Lower lobe of right lung (tissue), 2 donors: ENCODE measurements at places on chromosomes 5 and 9. TPM values are rescaled to one million over a fixed set of nuclear protein-coding genes. Genes with fewer than 3 reads are reported as not detected.

The RNF130 gene
- total RNA-seq, result 139 TPM

The UBAP2 gene
- 33.3 TPM for total RNA-seq

- H3K4me1 ChIP-seq, result no peaks in the 10 kb centered on the region
- DNase-seq, result no peak
- H3K4me3 ChIP-seq, result no peak overlapping the region
- no peaks in the 10 kb centered on the region for H3K27me3 ChIP-seq
Observed at GRCh38 chr5:36214436-36214835, 27.3 kb downstream of the NADK2 start.

- peak overlapping the region; percentile 92 for H3K4me3 ChIP-seq
- peak overlapping the region; percentile 97 for H3K27ac ChIP-seq
- peaks cover 43% of the 10 kb centered on the region for H3K36me3 ChIP-seq
Observed at GRCh38 chr9:125240649-125240999, 519 bp downstream of the HSPA5 start.

DNA sequence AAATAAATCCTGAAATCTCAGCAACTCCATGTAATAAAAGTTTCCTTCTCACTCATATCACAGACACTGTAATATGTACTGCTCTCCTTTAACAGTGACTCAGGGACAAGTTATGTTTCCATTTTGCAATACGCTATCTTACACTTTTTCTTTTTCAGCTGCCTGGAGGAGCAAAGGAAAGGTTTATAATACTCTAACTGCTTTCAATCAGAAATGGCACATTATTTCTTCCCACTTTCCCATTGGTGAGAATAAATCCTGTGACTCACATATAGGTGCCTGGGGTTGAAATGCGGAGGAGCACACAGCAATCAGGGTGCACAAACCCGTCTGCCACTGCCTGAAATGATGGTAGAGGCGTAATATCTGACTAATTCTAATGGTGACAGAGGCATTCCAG, 186.6 kb downstream of the HINT1 start:
- no peak overlapping the region for H3K27ac ChIP-seq
- H3K4me1 ChIP-seq, result no peaks in the 10 kb centered on the region
- no peak overlapping the region for H3K4me3 ChIP-seq
- no peaks in the 10 kb centered on the region for H3K36me3 ChIP-seq
- no peak for DNase-seq

DNA sequence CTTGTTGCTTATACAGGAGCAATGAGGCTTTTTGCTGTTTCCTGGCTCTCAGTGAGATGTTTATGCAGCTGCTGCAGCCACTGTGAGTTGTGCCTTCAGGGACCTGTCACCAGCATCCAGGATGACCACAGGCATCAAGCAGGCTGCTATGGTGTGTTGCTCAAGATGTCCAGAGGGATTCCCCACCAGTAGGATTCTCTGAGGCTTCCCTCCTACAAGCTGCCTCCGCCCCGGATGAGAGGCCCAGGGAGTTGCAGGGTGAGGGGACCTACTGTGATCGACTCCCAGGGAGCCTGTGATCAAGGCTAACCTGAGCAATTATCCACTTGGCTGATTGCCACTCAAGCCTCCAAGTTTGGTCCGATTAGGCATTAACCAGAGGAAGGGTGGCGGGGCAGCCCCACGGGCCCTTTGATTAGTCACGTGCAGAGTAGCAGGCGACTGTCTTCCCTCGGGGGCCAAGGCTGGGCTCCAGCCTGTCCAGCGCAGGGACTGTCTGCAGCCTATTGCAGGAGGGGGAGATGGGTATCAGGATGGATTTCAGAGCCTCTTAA, 1.8 kb upstream of the FAT2 start:
- no peak overlapping the region for H3K4me3 ChIP-seq
- no peak overlapping the region for H3K27ac ChIP-seq
- no peak for DNase-seq
- H3K36me3 ChIP-seq, result no peaks in the 10 kb centered on the region

DNA sequence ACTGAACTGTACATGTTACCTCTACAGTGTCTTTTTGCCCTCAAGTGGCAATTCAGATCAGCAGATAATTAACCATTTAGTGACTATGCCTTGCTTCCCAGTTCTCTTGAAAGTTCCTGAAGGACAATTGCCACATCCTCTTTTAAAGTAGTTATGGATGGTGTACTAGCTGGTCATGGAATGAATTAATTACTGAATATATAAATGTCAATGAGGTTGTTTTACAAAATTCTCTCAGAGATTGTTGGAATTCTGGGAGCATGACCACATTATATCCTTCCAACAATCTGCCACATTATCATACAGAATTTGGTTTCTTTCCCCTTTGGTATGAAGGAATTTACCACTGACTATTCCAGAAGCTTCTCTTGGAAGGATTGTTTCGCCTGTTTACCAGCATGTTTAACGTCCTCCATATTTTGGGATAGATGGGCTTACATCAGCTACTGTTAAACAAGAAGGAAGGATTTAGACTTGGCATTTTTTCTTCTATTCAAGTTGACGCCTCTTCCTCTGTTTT, 176.4 kb downstream of the CD180 start:
- H3K4me3 ChIP-seq, result no peak overlapping the region
- peaks cover 63% of the 10 kb centered on the region for H3K4me1 ChIP-seq
- no peak for DNase-seq
- no peak overlapping the region for H3K27ac ChIP-seq

- H3K27ac ChIP-seq, result no peak overlapping the region
- no peak for DNase-seq
- H3K36me3 ChIP-seq, result no peaks in the 10 kb centered on the region
Observed at GRCh38 chr5:88634014-88634413, 249.0 kb downstream of the MEF2C start.

The CEP120 gene
- total RNA-seq, result 22.3 TPM

DNA sequence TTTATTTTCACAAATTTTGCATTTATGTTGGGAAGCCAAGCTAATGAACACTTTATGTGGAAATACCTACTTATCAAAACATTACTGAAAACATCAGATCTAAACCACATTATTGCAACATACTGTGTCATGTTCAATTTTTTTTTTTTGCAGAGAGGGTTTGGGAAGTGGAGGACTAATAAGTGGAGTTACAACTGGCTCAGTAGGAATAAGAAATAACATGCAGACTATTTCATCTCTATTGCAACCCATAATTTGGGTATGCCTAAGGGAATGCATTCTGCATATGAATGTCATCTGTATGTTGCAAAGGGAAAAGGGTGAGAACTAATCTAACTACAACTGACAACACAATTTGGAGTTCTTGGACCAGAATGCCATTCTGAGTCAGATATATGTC, 41.8 kb downstream of the APC start:
- no peak overlapping the region for H3K4me3 ChIP-seq
- no peaks in the 10 kb centered on the region for H3K27me3 ChIP-seq
- peaks cover 55% of the 10 kb centered on the region for H3K36me3 ChIP-seq
- H3K27ac ChIP-seq, result no peak overlapping the region

DNA sequence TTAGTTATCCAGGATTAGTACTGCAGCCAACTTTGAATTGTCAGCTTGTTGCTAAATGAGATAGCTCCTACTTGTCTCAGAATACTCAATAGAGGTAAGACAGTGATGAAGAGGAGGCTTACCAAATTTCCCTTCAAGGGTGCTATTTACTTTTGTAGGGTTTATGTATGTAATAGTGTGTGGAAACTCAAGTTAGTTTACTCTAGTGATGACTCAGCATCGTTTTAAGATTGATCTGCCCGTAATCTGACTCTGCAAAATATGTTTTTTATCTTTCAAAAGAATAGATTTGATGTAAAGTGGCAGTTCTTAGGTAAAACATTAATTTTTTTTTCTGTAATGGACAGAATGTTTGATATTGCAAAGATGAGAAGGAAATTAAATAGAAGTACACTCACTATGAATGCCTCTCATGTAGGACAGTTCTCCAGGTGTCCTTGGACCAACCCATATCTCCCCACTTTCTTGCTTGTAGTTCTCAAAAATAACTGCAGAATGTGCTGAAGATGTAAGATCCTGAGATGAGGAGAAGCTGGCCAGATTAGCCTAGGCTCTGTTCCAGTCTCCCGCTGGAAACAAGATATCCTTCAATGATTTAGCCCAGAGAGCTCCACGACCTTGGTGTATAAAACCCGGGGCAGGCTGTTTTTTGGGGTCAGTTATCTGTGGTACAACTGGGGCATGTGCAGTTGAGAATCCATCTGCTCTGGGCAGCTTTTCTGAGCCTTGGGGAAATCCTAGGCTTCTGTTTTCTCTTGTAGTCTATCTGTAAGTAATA, 24.4 kb upstream of the MROH2B start:
- no peaks in the 10 kb centered on the region for H3K27me3 ChIP-seq
- no peaks in the 10 kb centered on the region for H3K36me3 ChIP-seq
- H3K4me3 ChIP-seq, result no peak overlapping the region
- H3K27ac ChIP-seq, result no peak overlapping the region
- DNase-seq, result no peak
- H3K4me1 ChIP-seq, result no peaks in the 10 kb centered on the region

The KCTD16 gene
- total RNA-seq, result 2.5 TPM

DNA sequence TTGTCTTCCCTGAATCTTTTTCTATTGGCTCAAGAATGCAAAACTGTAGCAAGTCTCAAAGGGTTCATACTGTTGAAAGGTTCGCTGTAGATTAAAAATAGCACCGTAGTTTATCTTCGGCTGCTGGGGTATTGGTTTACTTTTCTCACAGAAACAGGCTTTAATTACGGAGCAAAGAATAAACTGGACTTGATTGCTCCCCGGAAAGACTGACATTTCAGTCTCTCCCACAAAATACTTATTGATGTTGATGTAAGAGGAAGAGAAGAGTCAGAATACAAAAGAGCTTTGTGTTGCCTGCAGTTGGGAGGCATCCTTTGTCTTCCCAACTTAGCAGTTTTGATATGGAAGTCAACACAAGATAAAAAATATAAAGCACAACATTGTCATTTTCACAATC, 183.9 kb upstream of the DMAC1 start:
- H3K4me3 ChIP-seq, result no peak overlapping the region
- DNase-seq, result no peak
- no peaks in the 10 kb centered on the region for H3K27me3 ChIP-seq

DNA sequence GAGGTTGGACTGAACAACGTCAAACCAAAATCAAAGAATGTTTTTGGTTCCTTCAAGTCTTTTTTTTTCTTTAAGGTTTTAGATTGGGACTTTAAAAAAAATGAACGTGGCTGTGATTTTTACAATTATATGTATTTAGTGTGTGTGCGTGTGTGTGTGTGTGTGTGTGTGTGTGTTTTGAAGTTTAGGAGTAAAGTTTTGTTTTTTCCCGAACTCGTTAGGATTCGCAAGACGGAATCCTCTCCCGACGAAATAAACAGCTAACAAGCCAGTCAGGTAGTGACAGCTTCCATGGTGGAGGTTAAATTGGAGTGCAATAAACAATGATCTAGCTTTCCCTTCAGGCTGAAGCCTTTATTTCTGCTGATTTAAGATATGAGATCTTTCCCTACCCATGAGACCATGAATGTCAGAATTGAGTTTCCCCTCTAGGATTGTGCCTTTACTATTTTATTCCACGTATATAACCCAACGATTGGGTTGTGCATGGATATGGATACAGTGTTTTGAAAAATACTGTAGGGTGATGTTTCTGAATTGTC, 1.2 kb downstream of the KIAA1958 start:
- peaks cover 14% of the 10 kb centered on the region for H3K4me1 ChIP-seq
- no peak for DNase-seq
- no peak overlapping the region for H3K27ac ChIP-seq
- H3K4me3 ChIP-seq, result peak overlapping the region; percentile 84
- no peaks in the 10 kb centered on the region for H3K27me3 ChIP-seq

GRCh38 chr5:56154732-56155484, 78.2 kb downstream of the ANKRD55 start:
- H3K27ac ChIP-seq, result peak overlapping the region; percentile 37
- H3K4me3 ChIP-seq, result no peak overlapping the region
- no peaks in the 10 kb centered on the region for H3K27me3 ChIP-seq
- H3K36me3 ChIP-seq, result no peaks in the 10 kb centered on the region
- no peak for DNase-seq

The ZNF608 gene
- total RNA-seq, result 27.9 TPM

DNA sequence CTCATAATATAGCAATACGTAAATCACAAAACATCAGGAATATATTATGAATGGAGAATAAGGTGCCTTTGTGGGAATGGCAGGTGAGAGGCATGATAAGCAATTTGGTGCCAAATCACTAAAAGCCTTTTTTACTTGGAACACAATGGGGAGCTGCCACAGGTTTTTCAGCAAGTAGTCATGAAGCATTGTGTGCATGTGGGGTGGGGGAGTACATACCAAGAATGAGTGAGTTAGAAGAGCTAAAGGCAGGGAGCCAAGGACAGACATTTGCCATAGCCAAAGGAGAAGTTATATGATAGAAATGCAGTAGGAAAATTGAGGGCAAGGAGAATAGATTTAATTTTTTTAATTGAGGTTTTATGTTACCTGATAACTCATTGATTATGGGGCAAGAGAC, 445.0 kb upstream of the SMC2 start:
- no peaks in the 10 kb centered on the region for H3K4me1 ChIP-seq
- no peak overlapping the region for H3K4me3 ChIP-seq
- H3K27ac ChIP-seq, result no peak overlapping the region
- DNase-seq, result no peak
- no peaks in the 10 kb centered on the region for H3K27me3 ChIP-seq

DNA sequence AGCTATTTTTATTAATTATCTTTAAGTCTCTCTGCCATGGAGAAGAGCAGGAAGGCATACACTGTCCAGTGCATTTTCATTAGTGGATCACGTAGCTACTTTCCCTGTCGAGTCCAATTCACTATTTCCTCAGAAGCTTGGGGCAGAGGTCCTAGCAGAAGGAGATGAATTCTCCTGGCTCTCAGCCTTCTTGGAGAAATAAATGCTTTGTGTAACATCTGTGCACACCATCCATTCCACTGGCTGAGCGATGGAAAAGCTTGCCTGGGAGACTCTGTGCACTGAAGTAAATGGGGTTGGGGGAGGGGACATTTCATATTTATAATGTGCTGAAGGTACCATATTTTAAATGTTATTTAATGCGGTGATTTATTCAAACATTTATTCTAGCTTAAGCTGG, 23.4 kb downstream of the PROP1 start:
- no peaks in the 10 kb centered on the region for H3K27me3 ChIP-seq
- H3K4me1 ChIP-seq, result no peaks in the 10 kb centered on the region
- H3K27ac ChIP-seq, result no peak overlapping the region
- H3K4me3 ChIP-seq, result no peak overlapping the region
- no peaks in the 10 kb centered on the region for H3K36me3 ChIP-seq

The FCN2 gene
- total RNA-seq, result not detected

DNA sequence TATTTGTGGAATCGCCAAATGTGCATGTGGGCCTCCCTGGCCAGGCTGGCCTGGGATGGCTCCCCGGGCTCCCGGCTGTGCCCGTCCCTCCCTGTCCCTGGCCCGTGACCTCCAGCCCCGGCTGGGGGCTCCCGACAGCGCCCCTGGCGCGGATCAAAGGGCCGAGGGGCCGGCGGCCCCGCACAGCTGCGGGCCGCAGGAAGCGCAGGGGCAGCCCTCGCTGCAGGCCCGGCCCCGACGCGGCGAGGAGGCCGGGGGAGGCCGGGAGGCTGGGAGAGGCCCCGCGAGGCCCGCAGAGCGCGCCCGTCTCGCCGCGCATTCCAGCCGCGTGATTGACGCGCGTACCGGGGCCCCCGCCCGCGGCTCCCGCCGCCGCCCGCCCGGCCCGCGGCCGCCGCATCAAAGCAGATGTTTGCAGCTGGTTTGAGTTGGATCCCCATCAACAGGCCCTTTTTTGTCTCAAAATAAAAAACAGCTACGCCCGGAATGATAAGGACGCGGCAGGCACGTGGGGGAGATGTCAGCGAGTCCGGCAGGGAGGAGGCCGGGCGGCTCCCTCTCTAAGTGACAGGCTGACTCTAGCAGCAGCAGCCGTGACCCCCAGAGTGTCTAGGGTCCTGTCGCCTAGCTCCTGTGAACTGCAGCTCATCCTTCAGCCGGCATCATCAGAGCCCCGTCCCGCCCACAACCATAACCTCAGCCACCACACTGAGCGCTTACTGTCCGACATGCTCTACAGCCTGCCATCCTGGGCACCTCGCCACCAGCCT, 69.4 kb downstream of the LMX1B start:
- no peak overlapping the region for H3K27ac ChIP-seq
- H3K27me3 ChIP-seq, result peaks cover 77% of the 10 kb centered on the region
- H3K4me1 ChIP-seq, result peaks cover 4% of the 10 kb centered on the region
- no peak for DNase-seq
